ENCODE measurements at places on chromosomes 2 and 18.

DNA sequence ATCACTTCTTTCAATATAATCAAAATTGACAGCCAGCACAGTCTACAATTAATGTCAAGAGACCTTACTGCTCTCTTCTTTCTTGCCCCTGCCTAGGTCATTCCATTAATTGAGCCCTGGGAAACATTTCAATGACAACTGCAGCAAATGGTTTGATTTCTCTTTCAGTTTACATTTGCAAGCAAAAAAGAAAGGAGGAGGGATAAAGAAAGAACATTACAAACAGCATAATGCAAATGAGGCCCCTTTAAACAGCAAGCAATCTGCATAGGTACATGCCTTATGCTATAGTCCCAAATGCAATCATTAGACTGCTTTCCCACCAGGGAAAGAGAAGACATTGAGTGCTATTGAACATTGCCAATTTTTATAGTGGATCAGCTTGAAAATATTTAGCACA, 655.0 kb upstream of the CDH2 start:
- no peak for DNase-seq

- no peak for DNase-seq
Observed at GRCh38 chr2:204110338-204110741, 173.8 kb downstream of the ICOS start.

DNA sequence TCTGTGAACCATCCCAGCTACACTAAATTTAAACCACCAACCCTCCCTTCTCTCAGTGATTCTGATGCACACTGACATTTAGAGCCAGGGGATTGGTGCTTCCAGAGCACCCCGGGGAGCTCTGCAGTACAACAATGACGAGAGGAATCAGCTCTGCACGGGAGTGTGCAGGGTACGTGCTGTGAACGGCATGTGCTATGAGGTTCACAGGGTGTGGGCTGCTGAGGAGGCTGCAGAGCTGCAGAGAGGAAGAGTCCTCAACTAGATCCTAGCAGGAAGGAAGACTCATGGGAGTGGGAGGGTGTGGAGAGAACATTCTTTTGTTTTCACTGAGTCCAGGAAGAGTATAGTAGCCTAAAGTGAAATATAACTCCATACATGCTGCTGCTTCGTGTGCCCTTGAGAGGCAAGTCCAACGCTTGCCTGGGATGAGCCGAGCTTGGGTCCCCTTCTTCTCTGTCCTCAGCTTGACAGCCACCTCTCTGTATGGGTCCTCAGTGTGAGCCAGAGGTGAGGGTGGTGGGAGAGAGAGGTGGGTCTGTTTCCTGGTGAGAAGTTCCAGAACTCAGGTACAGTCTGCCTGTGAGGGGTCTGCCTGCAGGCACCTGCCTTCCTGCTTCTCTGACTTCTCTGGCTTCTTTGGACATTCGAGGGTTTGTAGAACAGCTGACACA, 118.8 kb downstream of the CTIF start:
- DNase-seq: no peak

DNA sequence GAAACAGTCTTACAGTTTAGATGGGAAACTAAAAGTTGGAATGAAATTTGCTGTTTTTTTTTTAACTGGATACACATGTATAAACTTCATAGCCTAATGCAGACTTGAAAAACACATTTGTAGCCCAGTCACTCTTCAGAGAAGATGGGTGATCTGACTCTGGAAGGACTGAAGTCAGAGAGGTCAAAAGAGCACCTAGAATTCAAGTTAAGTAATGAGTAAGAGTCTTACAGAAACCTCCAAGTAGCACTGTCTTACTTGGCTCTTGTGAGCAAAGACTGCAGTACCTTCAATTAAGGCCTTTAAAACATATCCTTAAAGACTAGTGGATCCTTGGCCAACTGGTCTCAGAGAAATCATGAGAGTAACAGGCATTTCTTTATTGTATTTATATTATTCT, 41.9 kb downstream of the TRAPPC8 start:
- DNase-seq: no peak

DNA sequence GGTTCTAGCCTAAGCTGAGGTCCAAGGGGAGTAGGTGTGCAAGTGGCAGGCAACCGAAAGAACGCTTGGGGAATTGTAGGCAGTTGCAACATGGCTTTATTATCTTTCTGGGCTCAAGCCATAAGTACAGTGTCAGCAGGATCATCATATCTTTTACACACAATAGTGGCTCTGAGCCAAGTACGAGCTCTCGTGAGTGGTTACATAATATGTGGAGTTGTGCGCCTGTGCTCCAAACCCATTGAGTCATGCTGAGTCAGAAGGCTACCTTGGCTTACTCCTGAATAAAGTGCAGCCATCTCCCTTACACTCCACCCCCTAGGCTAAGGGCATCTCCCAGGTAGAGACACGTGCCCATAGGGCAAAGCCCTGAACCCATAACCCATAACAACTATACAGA, 233.9 kb downstream of the SATB2 start:
- DNase-seq: no peak

Data from GM13977 (cell line).